ENCODE measurements at places on chromosomes 5 and 9.
A peak's percentile ranks its signal among the peaks of the same experiment; 100 is the strongest.

GRCh38 chr9:15248081-15248480 lies 58.9 kb downstream of the TTC39B start:
- H3K36me3 ChIP-seq: no peaks in the 10 kb centered on the region
- H3K27me3 ChIP-seq: no peaks in the 10 kb centered on the region
- no peak overlapping the region for H3K4me3 ChIP-seq
- H3K27ac ChIP-seq: no peak overlapping the region
- DNase-seq: no peak
- peaks cover 11% of the 10 kb centered on the region for H3K4me1 ChIP-seq

- H3K36me3 ChIP-seq: no peaks in the 10 kb centered on the region
- H3K4me3 ChIP-seq: no peak overlapping the region
- H3K27me3 ChIP-seq: peaks cover 30% of the 10 kb centered on the region
- no peaks in the 10 kb centered on the region for H3K4me1 ChIP-seq
- no peak overlapping the region for H3K27ac ChIP-seq
- peak; percentile 37 for DNase-seq
Observed at GRCh38 chr9:126166866-126167265, 159.8 kb upstream of the MVB12B start.

DNA sequence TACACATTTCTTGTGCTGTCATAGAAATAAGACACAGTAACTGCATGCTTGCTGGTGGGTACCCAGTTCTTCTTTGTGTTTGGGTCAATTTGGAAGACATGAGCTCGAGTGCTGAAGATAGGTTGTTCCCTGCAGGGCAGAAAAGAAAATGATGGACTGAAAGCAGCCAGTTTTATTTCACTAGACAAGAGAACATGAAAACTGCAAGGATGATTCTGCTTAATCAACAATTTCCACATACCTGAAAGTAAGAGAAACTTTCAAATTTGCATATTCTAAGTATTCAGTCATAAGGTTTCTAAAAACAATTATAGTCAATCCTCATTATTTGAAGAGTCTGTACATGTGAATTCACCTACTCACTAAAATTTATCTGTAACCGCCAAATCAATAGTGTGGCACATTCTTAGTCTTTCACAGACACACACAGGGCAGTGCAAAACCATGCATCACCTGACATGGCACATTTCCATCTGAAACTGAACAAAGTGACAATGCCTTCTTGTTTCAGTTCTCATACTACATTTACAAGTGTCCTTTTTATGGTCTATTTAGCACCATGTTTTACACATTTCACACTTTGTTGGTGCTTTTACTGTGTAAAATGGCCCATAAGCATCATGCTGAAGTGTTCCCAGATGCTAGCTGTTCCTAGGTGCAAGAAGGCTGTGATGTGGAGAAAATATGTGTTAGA lies 56.9 kb downstream of the HOMER1 start:
- no peak overlapping the region for H3K27ac ChIP-seq
- no peak for DNase-seq
- H3K4me3 ChIP-seq: no peak overlapping the region
- H3K27me3 ChIP-seq: no peaks in the 10 kb centered on the region
- H3K4me1 ChIP-seq: peaks cover 14% of the 10 kb centered on the region

DNA sequence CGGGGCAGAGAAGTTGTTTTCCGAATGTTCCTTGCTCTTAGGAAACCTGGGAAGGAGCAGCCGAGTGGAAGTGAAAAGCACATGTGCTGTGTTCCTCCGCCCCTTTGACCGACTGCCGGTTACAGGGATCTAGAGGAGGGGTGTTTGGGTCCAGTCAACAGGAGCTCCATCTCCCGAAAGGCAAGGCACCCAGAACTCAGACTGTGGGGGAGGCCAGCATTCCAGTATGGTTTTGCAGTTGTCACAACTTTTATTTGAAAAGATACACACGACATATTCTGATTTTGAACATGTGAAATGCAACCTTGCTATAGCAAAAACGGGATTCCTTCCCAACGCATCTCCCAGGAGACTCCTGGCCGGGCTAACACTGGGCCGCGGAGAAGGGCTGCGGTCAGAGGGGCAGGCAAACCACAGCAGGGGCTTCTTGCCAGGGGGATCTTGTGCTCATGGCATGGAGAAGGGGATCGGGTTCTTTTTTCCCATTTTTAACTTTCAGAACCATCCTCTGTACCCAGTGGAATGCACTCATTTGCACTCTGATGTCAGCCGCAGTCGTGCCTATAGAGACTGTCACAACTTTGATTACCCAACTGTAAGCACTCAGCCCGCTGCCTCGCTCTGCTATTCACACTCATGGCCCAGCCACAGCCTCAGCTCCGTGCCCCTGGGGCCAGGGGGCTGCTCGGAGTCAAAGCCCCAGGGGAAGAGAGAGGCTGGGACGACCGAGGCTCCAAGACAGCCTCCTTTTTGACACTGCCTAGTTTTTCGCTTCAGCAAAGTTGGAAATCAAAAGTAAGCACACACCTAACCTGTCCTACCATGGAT lies 3.9 kb downstream of the QRFP start:
- H3K4me1 ChIP-seq: peaks cover 10% of the 10 kb centered on the region
- no peaks in the 10 kb centered on the region for H3K36me3 ChIP-seq
- no peak for DNase-seq
- no peak overlapping the region for H3K4me3 ChIP-seq

- H3K27me3 ChIP-seq: peaks cover 21% of the 10 kb centered on the region
- no peak overlapping the region for H3K4me3 ChIP-seq
- H3K36me3 ChIP-seq: no peaks in the 10 kb centered on the region
- no peak overlapping the region for H3K27ac ChIP-seq
- H3K4me1 ChIP-seq: peaks cover 4% of the 10 kb centered on the region
Observed at GRCh38 chr9:108211411-108211955, 644.3 kb downstream of the ACTL7B start.

DNA sequence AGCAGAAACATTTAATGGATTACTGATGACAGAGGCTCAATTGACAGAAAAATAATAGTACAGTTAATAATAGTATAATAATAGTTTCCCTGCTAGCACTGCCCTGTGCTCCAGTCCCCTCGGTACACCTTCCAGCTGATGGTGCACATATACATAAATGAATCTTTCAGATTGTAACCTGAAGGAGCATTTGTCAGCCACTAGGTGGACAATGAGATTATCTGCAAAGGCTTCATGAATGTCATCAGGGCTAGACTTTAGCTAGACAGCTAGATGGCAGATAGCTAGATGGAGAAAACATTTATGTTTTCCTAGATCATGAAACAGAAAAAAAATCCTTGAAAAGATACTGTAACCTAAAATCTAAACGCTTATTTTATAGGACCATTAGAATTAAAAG lies 304.4 kb upstream of the SMC2 start:
- H3K4me3 ChIP-seq: no peak overlapping the region
- no peaks in the 10 kb centered on the region for H3K27me3 ChIP-seq
- no peaks in the 10 kb centered on the region for H3K36me3 ChIP-seq
- no peak overlapping the region for H3K27ac ChIP-seq

DNA sequence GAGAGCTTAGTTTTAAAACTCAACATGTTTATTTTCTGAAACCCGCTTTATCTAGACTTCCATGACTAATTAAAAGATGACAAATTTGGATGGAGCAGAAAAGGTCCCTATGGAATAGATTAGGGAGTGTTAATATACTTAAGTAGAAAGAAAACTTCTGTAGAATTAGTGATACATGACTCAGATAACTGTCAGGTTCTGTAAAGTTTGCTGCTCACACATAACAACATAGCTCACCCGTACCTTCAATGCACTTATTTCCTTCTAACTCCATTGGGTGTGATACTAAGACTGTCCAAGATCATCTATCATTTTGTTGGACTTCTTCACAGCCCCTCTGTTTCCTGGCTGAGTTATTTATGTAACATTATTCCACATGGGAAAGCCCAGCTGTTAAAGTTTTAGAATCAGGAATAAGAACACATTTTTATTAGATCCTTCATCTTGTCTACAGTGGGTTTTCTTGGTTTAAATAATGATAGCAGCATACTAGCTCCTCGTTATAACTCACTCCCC lies 27.8 kb downstream of the TMEM167A start:
- H3K4me1 ChIP-seq: no peaks in the 10 kb centered on the region
- H3K27ac ChIP-seq: no peak overlapping the region
- DNase-seq: no peak
- H3K27me3 ChIP-seq: no peaks in the 10 kb centered on the region

DNA sequence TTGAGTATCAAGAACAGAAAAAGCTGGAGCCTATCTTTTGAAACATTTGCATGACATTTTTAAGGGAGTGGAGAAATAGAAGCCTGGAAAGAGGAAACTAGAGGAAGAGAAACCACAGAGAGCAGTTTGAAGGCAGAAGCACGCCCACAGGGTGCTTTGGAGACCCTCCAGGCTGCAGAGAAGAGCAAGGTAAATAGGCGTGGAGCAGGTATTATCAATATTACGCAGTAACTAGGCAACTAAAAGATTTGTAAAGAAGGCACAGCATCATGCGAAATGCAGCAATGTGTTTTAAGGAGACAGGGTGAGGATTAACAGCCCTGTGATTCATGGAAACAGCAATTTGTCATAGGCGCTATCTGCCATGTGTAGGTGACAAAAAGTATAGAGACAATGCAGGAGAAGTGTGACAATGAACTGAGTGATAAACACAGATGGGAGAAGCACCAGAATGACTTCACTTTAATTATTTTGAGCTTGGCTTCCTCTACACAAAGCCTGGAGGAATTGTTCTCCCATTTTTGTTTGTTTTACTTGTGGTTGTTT lies 281.2 kb downstream of the BRINP1 start:
- H3K27ac ChIP-seq: peak overlapping the region; percentile 44
- no peak overlapping the region for H3K4me3 ChIP-seq
- no peaks in the 10 kb centered on the region for H3K27me3 ChIP-seq
- no peak for DNase-seq
- no peaks in the 10 kb centered on the region for H3K36me3 ChIP-seq

DNA sequence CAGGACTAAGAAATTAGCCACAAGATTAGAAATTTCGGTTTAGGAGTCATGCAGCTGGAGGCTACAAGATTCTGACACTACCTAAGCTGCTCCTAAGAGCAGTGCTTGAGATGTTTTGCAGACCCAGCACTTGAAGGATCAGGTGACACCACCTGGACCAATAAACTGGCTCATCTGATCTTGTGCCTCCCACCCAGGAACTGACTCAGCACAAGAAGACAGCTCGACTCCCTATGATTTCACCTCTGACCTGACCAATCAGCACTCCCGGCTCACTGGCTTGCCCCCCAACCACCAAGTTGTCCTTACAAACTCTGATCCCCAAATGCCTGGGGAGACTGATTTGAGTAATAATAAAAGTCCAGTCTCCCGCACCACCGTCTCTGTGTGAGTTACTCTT lies 170.4 kb downstream of the TTC39B start:
- peaks cover 20% of the 10 kb centered on the region for H3K4me1 ChIP-seq
- no peaks in the 10 kb centered on the region for H3K36me3 ChIP-seq
- DNase-seq: no peak

DNA sequence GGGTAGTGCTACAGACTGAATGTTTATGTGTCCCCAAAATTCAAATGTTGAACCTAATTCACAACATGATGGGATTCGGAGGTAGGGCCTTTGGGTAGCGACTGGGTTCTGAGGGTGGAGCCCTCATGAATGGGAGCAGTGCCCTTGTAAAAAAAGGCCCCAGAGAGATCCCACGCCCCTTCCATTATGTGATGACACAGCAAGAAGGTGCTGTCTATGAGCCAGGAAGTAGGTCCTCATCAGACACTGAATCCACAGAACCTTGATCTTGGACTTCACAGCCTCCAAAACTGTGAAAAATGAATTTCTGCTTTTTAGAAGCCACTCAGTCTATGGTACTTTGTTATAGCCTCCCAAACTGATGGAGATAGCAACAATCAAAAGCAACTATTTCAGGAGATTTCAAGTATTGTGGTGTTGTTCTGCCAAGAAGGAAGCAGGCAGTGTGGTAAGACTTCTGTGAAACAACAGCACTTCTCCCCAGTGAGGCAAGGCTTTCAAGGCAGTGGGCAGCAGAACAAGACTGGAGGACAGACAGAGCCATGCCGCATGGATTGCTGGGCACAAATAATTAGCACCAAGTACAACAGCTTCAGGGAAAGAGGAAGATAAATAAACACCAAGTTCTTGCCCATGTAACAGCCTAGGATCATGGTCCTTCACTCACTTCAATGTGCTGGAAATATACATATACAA lies 76.1 kb downstream of the OR2K2 start:
- H3K4me3 ChIP-seq: no peak overlapping the region
- H3K27ac ChIP-seq: no peak overlapping the region
- no peaks in the 10 kb centered on the region for H3K27me3 ChIP-seq
- peaks cover 9% of the 10 kb centered on the region for H3K4me1 ChIP-seq

DNA sequence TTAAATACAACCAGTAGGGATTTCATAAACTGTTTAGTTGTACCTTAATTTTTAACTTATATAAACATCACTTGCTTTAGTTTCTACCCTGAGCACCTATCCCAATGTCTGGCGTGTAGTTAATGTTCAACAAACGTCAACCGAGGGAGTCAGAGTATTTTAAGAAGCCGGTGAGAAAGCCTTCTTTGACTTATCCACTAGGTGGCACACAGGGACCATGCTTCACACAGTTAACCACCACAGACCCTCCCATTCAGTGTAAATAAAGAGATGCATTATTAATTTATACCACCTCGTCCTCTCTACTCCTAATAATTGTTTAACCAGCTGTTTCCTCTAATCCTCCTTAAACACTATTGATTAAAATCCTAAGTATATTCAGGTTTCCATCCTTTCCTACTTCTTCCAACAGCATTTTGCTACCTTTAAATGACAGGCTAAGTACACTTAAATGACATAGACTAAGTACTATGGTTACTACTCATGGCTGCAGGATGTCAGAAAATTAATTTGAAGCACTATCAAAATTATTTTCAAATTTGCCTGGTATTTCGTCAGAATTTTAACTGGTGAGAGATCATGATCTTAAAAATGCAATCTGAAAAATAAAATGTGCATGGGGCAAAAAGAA lies 2.3 kb downstream of the HAPLN1 start:
- no peak for DNase-seq
- H3K36me3 ChIP-seq: no peaks in the 10 kb centered on the region
- H3K4me1 ChIP-seq: peaks cover 40% of the 10 kb centered on the region
- H3K27ac ChIP-seq: no peak overlapping the region
- H3K4me3 ChIP-seq: peak overlapping the region; percentile 54

GRCh38 chr9:132365986-132366385 lies 11.2 kb upstream of the SETX start:
- H3K4me3 ChIP-seq: no peak overlapping the region
- no peaks in the 10 kb centered on the region for H3K36me3 ChIP-seq
- H3K27ac ChIP-seq: no peak overlapping the region
- no peaks in the 10 kb centered on the region for H3K4me1 ChIP-seq

DNA sequence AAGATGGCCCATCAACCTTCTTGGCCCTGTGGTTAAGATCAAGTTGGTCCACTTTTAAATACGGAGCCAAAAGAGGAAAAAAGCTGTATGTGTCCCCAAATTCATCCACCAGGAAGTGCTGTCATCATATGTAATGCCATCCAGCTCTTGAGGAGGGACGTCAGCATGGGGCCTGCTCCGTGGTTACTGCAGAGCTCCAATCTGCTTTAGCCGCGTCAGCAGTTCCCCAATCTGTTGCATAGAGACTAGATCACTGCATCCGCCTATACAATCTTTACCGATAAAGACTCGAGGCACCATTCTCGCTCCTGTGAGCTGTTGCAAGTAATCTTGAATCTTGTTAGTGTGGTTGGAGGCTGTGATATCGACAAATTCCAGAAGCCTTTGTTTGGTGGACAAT lies 65.7 kb downstream of the GABRA6 start:
- DNase-seq: no peak
- H3K27ac ChIP-seq: no peak overlapping the region
- H3K36me3 ChIP-seq: no peaks in the 10 kb centered on the region
- no peaks in the 10 kb centered on the region for H3K4me1 ChIP-seq
